ENCODE measurements at places on chromosomes 7 and 10.

DNA sequence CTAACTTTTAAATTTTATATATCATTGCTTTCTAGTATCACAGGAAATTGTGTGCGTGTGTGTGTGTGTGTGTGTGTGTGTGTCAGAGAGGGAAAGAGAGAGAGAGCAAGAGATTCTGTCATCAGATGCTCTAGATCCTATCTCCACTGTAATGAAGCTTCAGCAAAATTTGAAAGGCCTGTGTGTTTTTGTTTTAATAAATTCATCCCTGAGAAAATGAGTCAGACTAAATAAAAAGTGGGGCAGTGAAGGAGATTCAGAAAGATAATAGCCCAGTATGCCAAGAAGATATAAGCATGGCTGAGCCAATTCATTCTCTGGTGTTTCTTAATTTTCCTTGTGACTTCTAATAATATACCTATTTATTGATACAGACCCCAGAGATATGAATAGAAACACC lies 184.2 kb upstream of the TMEM196 start:
- DNase-seq: no peak

- no peak for DNase-seq
Observed at GRCh38 chr10:60732807-60733516, 45.3 kb upstream of the CDK1 start.

DNA sequence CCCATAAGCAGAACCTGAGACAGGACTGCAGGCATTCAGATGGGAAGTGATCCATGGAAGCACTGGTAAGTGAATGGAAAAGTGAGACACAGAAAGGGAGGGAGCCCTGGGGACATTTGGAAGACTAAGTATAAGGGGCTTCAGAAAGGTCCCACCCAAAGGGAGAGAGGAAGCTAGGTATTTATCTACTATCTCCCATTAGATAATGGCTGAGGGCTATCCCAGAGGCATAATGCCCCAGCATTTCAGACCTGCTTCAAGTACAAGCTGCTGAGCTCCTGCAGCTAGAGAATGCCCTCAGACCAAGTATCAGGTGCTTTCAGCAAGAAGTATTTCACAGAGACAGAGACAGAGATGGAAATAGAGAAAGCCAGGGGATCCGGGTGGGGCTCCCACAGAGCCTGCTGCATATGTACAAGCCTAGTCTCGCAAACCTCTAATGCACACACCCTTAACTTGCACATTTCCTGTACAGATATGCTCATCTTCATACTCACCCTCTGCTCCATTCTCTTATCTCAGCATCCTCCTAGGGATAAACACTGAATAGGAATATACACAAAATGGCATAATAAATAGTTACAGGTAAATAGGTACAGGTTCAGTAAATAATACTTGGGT lies 20.2 kb downstream of the KDM7A start:
- no peak for DNase-seq

DNA sequence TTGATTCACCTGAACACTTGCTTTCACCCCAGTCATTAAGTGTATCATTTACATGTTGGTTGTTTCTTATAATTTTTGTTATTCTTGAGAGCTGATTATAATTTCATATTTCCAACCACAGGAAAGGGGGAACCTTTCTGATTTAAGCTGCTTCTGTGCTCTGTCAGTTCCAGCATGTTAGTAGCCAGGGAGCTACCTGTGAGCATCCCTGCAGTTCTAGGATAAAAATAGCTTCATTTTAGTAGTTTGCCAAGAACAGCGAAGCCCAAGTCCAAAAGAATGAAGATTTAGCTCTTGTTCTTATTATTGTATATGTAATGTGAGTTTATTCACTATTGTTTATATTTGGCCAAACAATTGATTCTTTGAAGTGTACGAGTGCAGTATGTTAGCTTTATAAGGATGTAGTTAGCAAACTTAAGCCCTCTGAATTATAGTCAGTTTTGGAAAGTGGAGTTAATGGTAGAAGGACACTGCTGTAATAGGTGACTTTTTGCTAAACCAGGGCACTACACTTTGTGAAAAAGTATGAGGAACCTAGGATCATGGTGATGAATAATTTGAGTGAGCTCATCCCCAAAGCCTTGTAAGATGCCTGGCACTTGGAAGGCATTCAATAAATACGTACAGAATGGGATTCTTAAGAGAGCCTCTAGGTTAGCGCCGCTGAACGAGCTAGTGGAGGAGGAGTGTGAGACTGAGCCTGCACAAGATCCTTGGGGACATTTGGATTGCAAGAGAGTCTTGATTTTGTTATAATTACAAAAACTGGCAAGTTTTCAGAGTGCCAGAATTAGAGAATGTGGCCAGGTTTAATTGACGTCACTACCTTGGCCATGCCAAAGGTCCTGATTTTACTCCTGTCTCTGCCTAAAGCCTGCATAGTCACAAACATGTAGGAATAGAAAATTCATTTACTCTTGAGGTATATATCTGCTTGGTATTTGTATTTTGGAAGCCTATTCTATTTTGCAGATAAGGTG lies 29.8 kb downstream of the DNAH11 start:
- DNase-seq: no peak

DNA sequence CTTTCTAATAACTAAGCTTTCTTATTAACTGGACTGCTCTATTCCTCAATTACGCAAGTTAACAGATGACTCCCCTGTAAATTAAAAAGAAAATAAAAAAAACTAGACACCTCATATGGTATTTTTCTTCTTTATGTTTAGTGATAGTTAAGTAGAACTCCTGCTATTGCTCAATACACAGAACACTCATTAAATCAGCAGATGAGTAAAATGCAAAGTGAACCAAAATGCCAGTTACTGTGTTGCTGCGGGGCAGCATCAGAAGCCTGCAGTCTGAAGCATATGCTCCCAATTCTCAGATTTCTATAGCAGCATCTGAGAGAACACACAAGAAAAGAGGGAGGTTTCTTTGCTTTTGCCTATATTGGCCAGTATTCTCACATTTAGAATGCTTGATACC lies 28.4 kb downstream of the CDK6 start:
- DNase-seq: no peak

GRCh38 chr7:123929107-123929506 lies 4.1 kb downstream of the SPAM1 start:
- no peak for DNase-seq

- DNase-seq: no peak
Observed at GRCh38 chr10:69709366-69709941, 79.4 kb downstream of the FAM241B start.

DNA sequence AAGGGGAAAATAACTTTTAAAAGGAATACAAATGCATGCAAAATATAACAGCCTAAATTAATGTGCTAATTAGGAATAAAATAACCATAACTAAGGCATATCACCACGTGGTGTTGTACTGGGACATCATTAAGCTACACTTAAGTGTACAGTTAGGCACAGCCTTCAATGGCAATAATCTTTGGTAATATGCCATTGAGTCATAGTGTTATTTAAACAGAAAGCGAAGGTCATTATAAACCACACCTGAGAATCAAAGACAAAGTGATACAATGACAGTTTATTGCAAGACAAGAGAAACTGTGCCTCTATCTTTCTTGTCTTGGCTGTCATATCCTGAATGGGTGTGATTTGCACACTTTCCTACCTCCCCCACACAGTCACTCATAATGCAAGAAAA lies 30.5 kb upstream of the AUTS2 start:
- DNase-seq: no peak

GRCh38 chr7:156993925-156994235 lies 16.6 kb downstream of the MNX1 start:
- no peak for DNase-seq

DNA sequence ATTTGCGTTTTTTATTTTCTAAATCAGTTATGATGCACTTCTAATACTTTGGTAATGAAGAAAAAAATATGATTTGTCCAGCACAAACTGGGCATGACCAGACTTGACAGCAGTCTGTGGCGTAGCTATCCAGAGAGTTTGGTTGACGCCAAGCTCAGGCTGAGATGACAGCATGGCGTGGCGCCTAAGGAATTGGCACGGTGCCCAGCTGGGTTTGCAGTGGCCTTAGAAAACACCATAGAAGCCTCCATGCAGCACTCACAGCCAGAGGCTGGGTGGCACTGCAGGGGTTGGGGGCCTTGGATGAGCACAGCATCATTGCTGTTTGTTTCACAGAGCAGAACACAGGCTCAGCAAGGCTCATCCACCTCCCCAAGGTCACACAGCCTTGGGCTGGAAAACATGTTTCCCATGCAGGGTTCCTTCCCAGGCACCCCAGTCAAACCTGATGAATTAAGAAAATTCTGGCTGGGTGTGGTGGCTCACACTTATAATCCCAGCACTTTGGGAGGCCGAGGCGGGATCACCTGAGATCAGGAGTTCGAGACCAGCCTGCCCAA lies 88.9 kb downstream of the GTF2IRD1 start:
- DNase-seq: no peak

DNA sequence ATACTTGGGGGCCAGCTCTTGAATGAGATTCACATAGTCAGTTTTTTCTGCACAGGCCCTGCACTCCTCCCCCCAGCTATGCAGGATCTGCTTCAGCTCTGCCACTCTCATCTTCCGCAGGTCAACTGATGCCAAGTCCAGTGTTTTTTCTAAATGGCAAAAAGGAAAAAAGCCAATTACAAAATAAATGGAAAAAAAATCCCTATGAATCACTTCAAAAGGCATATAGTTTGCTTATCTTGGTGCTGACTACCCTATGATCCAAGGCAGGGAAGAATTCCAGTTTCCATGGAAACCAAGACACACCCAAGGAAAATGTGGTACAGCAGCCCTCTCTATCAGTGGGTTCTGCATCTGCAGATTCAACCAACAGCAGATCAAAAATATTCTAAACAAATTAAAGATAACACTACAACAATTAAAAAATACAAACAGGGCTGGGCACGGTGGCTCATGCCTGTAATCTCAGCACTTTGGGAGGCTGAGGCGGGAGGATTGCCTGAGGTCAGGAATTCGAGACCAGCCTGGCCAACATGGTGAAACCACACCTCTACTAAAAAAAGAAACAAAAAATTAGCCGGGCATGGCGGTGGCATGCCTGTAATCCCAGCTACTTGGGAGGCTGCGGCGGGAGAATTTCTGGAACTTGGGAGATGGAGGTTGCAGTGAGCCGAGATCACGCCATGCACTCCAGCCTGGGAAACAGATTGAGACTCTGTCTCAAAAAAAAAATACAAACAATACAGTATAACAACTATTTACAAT lies 17.6 kb downstream of the CDNF start:
- DNase-seq: no peak

GRCh38 chr7:148318102-148318811 lies 272.3 kb upstream of the C7orf33 start:
- DNase-seq: no peak

GRCh38 chr7:151405588-151405987 lies 4.2 kb downstream of the WDR86 start:
- no peak for DNase-seq

- DNase-seq: no peak
Observed at GRCh38 chr7:111554086-111554485, 8.2 kb downstream of the IMMP2L start.
